ENCODE measurements at places on chromosomes 4 and X. TPM values are rescaled to one million over a fixed set of nuclear protein-coding genes. Genes with fewer than 3 reads are reported as not detected.

DNA sequence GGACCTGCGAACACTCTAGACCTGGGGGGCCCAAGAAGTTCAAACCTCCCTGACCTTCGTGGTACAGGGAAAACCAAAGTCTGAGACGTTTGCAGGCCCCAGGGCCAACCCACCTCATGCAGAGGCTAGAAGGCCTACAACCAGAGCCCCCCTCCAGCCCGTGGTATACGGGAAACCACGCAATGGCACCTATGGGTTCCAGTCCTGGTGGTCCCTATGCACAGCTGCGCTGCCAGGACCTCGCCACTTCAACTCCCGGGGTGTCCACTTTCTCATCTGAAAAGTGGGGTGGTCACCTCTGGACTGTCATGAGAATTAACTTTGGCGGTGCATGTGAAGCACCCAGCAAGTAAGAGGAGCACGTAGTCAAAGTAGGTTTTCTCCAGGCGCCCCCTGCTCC lies 8.4 kb upstream of the MSX1 start:
- DNase-seq: no peak

MGARP gene
- 0.35 TPM for total RNA-seq

- no peak for DNase-seq
Measured at GRCh38 chr4:42401171-42401570, 3.9 kb downstream of the SHISA3 start.

GRCh38 chr4:7564242-7564641 lies 129.5 kb upstream of the PSAPL1 start:
- no peak for DNase-seq

DNA sequence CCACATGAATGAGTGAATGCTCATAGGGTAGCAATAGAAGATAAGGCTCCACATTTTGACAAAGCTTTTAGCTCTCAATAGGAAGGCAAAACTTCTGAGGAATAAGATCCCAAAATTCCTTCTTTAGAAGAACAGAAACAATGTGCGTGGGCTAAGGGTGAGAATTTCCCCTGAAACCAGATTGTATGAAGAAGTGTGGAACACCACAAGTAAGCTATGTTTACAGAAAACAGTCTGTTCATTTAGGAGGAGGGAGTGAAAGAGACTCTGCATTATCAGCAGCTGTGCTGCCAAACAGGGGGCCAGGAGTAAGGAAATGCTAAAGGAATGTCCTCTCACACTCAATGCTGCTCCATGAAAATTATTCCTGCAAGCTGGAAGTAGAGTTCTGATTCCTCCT lies 851.6 kb downstream of the CENPC start:
- no peak for DNase-seq

ERAS gene
- not detected for total RNA-seq

SPARCL1 gene
- 0.71 TPM for total RNA-seq

VCX gene
- total RNA-seq: 9.0 TPM

- no peak for DNase-seq
Measured at GRCh38 chrX:153827903-153828302, 2.4 kb downstream of the PDZD4 start.

DNA sequence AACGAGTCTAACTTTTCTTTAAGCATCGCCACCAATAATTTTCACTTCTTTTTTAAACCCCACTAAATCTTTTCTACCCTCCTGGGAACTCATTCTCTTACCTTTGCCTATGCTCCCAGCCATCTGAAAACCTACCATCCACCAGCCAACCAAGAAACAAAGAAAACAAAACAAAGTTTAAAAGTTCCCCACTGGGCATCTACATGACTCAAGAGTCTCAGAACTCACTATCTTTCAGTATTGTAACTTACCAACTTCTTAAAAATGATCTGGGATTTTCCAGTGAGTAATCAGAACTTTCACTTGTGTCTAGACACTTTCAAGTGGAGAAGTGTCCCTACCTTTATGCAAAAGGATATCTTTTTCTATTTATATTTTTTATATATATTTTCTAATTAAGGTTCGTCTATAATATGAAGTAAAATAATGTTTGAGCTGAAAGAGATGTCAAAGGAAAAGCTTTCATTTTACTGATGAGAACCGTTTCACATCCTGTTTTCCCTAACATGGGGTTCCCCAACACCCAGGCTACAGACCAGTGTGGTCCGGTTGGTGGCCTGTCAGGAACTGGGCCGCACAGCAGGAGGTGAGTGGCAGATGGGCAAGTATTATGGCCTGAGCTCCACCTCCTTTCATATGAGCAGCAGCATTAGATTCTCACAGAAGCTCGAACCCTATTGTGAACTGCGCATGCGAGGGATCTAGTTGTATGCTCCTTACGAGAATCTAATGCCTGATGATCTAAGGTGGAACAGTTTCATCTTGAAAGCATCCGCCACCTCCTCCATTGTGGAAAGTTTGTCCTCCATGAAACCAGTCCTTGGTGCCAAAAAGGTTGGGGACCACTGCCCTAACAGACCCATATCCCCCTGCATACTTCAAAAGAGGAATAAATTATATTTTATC lies 9.8 kb upstream of the TIGD2 start:
- no peak for DNase-seq

GRCh38 chrX:108439961-108440696 lies 491 bp downstream of the COL4A5 start:
- peak; percentile 10 for DNase-seq

PRSS12 gene
- total RNA-seq: not detected

DNA sequence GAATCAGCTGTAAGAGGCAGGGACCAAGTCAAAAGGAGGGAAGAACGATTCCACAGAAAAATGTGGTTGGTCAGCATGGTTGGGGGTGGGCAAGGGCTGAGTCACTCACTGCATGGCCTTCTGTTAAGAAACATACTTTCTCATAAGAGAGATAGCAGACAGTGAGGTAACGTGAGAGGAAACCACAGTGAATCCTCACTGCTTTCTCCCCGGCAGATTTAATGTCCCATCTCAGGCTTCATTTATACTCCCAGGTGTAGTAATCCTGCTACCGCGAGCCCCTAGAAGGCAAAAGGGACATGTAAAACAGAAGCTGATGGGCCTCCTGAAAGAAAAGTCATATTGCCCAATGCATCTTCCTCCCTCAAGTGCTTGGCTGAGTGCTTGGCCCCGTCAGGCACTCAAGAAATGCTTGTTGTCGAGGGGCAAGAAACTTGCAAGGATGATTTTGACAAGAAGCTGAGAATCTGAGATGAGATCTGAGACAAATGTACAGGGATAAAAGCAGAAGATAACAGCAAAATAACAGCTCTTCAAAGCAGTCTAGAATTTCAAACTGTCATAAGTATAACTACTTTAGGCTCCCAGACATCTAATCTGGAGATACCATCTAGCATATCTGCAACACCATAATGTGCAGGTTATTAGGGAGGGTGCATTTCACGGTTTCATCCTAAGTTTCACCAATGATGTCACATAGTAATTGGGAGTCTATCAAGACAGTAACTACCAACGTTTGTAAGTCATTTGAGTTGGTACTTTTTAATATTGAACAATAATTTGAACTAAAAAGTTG lies 40.2 kb downstream of the SH3KBP1 start:
- peak; percentile 16 for DNase-seq

JADE3 gene
- total RNA-seq: 10.2 TPM

DNA sequence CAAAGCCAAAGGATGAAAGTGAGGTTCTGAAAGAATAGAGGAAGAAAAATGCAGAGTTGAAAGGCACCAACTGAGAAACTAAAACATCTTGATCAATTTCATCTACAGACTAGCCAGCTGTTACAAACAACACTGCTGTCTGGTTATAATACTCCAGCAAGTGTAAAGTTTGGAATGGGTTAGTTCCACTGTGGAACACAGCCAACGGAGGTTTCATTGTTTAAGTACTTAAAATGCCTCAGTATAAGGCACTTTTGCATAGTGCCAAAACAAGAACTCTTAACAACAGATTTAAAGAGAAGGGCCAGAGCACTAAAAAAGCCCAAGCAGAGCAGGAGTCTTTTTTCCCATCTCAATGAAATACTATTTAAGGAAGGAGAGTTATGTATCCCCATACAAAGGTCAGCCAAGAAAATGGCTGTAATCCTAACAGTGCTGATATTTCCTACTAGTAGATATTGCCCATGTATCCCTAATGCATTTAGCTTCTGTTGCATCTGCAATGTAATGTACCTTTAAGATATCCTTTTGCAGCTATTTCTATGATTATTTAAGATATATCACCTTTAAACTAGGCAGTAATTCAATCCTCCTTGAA lies 16.5 kb downstream of the ACSL4 start:
- DNase-seq: no peak

SLC38A5 gene
- 213 TPM for total RNA-seq

DNA sequence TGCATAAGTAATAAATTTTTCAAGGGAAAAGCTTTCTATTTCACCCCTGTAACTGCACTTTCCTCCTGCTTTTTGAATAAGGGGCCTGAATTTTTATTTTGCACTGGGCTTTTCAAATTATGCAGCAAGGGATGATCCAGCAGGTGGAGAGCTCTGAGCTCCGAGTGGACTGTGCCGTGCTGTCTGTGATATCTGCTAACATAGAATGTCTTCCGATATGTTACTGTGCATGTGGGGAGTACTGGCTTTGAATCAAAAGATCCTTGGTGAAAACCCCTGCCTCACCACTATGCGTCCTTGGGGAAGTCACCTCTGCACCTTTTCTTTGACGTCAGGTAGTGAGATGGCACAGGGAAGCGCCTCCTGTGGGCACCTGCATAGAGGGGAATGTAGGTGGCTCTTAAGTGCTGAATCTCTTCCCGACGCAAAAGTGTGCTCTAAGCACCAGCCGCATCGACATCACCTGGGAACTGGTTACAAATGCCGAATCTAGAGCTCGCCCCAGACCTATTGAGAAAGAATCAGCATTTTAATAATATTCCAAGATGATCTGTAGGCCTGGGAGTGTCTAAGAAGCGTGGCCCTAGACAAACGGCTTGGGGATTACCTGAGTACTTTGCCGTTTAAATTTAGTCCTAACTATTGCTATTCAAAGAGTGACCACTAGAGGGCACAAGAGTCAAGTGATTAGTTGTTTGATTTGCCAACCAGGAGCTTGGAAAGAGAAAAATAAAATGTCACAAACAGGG lies 19.2 kb upstream of the WFS1 start:
- DNase-seq: peak; percentile 68

DNA sequence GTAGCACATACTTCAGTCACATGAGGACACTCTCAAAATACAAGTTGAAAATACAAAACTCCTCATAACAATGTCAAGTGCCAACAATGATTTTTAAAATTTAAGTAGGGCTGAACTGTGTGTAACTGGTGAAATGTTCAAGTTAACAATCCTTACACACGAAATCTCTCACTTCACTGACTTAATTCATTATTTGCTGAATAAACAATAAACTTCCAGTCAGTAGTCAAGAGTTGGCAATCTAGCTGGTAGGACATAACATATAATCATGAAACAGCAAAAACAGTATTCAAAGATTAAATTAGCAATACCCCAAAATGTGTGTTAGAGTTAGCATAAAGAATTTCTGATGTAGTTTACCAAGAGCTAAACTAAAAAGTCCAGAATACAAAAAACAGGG lies 1.9 kb upstream of the RAB33B start:
- no peak for DNase-seq

DNA sequence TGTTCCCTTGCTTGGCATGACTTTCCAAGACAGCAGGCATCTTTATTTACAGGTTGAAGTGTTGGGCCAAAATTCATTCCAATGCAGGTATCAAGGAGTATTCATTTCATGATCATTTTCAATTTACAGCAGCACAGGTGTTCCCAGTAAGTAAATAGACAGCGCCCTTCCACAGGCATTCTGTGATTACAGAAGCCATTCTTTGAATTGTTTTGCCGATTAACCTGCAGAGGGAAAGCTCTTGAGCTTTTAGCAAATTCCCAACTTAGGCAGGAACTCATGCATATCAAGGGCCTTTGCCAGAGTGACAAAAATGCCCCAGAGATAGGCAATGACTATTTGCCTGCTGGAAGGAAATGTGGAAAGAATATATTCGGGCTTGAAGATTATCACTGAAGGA lies 6.8 kb downstream of the TXK start:
- no peak for DNase-seq

DNA sequence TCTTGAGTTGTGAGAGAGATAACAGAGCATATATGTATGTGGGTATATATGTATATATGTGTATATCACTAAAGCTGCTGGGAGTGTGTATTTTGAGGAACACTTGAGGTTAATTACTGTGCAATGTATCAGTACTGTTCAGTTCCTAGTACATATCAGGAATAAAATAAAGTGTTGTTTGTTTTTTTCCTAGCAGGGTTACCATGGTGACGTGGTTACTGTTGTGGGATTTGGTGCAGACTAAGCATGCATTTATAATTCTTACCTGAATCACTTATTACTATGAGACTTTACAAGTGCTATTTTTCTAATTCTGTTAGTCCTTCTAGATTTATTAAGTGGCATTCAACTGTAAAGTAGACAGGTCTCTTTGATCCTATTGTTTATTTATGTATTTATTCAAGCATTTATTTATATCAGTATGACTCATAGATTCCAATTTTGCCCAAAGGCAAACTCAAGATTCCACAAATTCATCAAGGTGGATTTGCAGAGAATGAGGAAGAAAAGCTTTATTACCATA lies 26.9 kb upstream of the BEX4 start:
- DNase-seq: no peak

DNA sequence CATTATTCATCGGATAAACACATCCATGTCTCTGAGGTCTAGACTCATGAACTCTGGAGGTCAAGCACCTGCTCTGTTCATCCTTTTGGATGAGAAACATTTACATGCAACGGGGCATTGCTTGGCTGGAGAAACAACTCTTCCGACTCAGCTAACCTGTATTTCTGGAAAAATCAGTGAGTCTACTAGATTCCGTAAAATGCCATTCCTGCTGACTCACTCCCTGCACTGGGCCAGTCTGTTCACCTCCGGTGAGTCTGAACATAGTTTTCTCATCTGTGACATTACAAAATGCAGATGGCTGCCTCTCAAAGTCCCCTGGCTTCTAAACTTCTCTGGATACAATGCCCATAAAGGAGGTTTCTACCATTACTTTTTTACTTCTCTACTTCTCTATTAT lies 185.7 kb upstream of the HS3ST1 start:
- no peak for DNase-seq

GRCh38 chr4:107034996-107035818 lies 906 bp downstream of the DKK2 start:
- DNase-seq: no peak

All from K562 (cell line).